Head of caudate nucleus (tissue), 42 donors: ENCODE measurements at places on chromosomes 2 and 18.

DNA sequence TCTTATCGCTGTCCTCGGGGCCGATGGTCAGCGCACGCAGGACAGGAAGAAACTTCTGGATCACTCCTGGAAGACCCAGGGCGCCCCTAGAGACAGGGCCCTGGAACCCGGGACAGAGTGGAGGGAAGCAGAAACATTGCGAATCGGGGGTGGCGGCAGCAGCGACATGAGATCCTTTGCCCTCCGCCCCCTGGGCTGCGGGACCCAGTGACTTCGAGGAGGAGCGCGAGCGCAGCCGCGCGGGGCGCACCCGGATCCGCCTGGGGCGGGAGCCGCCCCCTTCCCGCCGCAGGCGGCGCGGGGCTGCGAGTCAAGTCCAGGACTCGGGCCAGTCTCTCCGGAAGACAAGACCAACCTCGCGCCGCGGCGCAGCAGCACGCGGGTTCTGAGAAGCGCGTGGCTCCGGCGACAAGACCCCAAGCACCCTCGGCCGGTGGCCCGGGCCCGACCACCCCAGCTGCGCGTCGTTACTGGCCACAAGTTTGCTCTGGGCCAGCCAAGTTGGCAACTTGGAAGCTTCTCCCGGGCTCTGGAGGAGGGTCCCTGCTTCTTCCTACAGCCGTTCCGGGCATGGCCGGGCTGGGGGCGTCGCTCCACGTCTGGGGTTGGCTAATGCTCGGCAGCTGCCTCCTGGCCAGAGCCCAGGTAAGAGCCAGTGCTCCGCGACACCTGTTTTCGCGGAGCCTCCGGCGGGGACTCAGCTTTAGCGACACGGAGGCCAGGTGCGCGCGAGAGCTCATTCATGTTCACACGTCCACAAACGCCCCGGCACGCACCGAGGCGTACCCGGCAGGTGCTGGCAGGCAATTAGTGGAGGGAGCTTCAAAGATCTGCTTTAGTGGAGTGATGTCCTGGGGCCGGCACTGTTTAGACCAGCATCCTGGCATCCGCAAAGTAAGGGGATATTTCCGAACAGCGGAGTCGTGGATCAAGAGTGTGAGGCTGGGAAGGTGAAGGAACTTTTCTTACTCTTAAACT is at the start of gene PTH2R:
Gene PTH2R (plus strand): TSS at position 319 of the 978 bp plus-strand sequence. CDS start 252 bp downstream, at position 571.
- DNase-seq, result no peak

GRCh38 chr18:52670896-52671295 is 330.9 kb downstream of the DCC start:
- DNase-seq, result peak; percentile 20

DNA sequence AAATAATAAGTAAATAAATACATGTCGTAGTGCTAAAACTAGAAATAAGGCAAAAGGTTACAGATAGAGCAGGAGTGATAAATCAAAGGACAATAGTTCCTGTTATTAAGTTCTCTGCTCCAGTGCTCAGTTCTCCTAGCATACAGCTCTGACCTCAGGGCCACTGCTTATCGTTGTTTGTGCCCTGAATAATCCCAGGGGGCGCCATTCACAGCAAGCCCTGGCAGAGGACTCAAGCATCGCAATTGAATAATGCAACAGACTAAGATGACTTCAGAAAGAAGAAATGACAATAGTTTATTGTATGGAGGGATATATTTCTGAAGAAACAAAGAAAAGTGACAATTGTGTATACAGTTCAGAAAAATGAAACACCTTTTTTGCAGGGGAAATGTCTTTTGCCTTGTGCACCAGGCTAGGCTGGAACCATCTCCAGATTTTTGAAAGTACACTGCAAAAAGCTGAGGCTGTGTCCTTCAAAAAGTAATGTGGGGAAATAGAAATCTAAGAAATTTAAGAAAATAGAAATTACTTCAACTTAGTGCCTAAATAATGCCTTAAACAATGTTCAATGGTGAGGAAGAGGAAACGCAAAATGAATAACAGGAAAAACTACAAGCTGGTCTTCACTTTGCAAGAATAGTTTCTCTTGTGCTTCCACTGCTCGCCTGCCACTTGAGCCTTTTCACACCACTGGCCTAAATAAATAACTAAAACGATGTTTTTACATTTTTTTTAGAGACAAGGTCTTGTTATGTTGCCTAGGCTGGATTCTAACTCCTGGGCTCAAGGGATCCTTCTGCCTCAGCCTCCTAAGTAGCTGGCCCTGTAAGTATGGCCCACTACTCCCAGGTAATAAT is 19.0 kb upstream of the CCNYL1 start:
- peak; percentile 73 for DNase-seq

- no peak for DNase-seq
These were observed 283.7 kb upstream of the PKDCC start for GRCh38 chr2:41764131-41764530.
